ENCODE measurements at places on chromosomes 5 and 9. TPM values are rescaled to one million over a fixed set of nuclear protein-coding genes. Genes with fewer than 3 reads are reported as not detected.

Gene LVRN
- total RNA-seq, result 1.6 TPM

GRCh38 chr9:104927912-104928740 is at the start of gene ABCA1:
Gene ABCA1 (minus strand): TSS chr9:104928155. CDS start chr9:104903679, 24,476 bp downstream.
- peak; percentile 90 for DNase-seq

DNA sequence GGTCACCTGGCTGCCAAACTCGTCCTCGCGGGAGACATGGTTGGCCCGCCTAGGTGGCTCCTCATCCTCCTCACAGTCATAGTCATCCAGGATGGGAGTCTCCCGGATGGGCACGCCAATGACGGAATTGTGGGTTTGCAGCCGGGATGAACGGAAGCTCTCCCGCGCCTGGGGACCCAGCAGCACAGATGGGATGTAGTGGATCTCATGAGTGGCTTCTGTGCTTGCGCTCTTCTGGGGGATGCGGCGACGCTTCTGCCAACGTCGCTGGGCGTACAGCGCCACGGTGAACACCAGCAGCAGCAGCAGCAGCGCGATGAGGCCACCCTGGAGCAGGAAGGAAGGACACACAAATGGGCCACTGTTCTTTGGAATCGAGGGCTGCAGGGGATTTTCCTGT is 200.4 kb downstream of the ASTN2 start:
- DNase-seq, result no peak

Gene C5orf24
- total RNA-seq, result 90.5 TPM

DNA sequence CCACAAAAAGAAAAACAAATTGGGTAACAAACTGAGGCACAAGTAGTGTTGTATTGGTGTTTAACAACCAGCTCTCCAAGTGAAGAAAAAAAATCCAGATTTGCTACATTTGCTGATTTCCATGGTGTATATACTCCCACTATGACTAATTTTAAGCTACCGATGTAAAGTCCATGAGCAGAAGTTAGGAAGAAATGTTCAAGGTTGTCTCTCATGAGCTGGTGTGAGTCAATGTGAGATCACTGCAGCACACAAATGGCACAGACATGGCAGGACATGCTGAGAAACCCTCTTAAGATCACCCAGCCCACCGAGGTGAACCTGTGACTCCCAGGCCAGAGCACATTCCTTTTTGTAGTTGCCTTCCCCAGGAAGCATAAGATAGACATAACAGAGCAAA is 36.2 kb downstream of the SLC44A1 start:
- no peak for DNase-seq

DNA sequence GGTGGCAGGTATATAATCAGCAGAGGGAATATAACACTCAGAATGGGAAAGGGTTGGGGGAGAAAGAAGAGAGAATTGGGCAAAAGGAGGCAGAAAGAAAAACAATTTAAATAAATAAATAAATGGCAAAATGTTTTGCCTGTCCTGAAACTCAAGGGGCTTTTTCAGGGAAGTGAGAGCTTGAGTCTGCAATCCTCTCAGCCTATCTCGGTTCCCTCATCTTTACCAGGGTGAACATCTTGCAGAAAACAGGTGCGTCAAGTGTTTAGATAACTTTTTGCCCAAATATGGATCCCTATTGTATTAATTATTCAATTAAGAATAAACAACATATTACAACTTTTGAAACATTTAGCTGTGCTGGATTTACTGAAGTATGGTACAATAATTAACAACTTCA is 343.0 kb upstream of the EDIL3 start:
- DNase-seq, result no peak

GRCh38 chr9:89928106-89928505 is 323.3 kb downstream of the GADD45G start:
- DNase-seq, result no peak

DNA sequence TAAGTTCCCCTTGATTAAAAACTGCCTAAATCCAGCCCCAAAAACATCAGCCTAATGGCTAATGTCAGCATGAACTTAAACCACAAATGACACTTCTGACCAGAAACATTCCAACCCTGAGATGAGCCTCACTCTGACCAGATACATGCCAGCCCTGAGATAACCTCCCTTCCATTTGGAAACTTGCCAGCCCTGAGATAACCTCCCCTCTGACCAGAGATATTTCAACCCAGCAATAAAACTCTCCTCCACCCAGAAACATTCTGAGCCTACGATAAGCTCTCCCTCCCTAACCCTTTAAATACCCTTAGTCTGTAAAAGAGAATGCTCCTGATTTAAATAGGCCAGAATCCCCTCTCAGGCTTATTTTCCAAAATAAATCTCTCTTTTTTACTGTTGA is 1035.7 kb upstream of the NUDT12 start:
- DNase-seq, result no peak

Gene SLCO6A1
- total RNA-seq, result 0.41 TPM

Gene SPATA31E1
- total RNA-seq, result not detected

Gene MARCOL
- not detected for total RNA-seq

Gene PCDHA1
- 8.6 TPM for total RNA-seq

DNA sequence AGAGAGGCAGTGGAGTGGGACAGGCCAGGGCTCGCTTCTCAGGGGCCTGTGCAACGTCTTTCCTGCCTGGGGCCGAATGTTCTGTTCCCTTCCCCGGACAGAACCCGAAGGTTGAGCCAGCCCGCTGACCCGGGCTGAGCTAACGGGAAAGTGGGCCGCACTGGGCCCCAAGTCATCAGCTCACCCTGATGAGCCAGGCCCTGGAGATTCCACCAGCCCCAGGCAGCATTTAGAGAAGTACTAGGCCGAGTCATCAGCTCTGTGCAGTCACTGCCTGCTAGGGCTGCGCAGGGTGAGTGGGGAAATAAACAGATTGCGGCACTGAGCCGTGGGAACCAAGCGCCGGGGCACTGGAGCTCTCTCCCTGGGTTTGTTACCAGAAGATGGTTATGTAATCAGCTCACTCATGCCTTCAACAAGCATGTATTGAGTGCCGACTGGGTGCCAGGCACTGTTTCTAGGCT is 29.1 kb upstream of the DUSP1 start:
- no peak for DNase-seq

GRCh38 chr9:99405359-99405758 is 183.3 kb downstream of the SEC61B start:
- no peak for DNase-seq

GRCh38 chr5:116671211-116671736 is 96.7 kb upstream of the SEMA6A start:
- no peak for DNase-seq

GRCh38 chr5:55994495-55994997 is at the start of gene IL6ST:
Gene IL6ST (minus strand): TSS chr5:55994963. CDS start chr5:55976278, 18,685 bp downstream.
- no peak for DNase-seq

Gene SPATA9
- 0.82 TPM for total RNA-seq

GRCh38 chr5:124438026-124438902 is 308.2 kb downstream of the ZNF608 start:
- no peak for DNase-seq

Gene SLC6A18
- not detected for total RNA-seq

GRCh38 chr9:21428235-21428634 is 12.0 kb upstream of the IFNA1 start:
- no peak for DNase-seq

- no peak for DNase-seq
Measured at GRCh38 chr9:109325089-109325488, 4.2 kb upstream of the EPB41L4B start.

GRCh38 chr5:147336876-147337275 is 102.0 kb downstream of the STK32A start:
- DNase-seq, result no peak

DNA sequence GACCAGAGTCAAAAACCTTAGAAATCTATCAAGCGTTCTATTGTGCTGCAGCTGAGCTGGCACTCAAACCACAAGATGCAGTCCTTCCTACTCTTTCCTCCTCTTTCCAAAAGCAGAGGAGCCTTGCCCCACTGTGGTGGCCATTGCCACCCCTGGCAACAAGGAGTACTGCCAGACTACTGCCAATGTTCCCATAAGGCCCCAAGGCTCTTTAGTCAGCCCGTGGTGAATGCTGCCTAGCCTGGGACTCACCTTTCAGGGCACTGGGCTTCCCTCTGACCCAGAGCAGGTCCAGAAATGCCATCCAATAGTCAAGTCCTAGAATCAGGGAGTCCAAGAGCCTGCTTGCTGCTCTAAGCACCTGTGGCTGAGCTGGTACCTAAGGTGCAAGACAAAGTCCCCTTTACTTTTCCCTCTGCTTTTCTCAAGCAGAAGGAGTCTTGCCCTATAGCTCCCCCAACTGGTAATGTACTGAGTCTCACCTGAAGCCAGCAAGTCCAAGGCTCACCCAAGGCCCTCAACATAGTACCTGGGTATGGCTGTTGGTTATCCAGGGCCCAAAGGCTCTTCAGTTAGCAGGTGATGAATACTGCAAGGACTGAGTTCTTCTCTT is 219.4 kb downstream of the ATPSCKMT start:
- no peak for DNase-seq

Gene GCNT1
- total RNA-seq, result 6.9 TPM
